CD4-positive, alpha-beta T cell treated with Interleukin-12 subunit alpha and Interleukin-12 subunit beta, for 1 hour (primary cell): ENCODE measurements at places on chromosomes 5 and 9.

- DNase-seq, result peak; percentile 32
Observed at GRCh38 chr9:22446950-22447617, 460 bp downstream of the DMRTA1 start.

DNA sequence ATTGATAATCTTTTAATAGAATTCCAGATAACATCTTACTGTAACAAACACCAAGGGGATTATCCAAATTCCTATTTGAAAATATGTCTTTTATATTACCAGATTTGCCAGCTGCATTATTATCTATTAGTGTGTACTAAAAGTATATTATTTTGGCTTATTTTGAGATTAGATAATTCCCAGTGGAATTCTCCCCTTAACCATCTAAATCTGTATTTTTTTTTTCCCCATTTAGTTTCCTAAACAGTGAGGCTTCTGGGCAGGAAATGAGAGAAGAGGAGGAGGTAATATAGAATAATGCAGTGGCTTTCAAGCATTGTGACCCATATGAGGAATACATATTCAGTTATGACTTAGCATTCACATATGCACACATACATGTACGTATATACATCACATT is 53.5 kb upstream of the ABL1 start:
- DNase-seq, result no peak

DNA sequence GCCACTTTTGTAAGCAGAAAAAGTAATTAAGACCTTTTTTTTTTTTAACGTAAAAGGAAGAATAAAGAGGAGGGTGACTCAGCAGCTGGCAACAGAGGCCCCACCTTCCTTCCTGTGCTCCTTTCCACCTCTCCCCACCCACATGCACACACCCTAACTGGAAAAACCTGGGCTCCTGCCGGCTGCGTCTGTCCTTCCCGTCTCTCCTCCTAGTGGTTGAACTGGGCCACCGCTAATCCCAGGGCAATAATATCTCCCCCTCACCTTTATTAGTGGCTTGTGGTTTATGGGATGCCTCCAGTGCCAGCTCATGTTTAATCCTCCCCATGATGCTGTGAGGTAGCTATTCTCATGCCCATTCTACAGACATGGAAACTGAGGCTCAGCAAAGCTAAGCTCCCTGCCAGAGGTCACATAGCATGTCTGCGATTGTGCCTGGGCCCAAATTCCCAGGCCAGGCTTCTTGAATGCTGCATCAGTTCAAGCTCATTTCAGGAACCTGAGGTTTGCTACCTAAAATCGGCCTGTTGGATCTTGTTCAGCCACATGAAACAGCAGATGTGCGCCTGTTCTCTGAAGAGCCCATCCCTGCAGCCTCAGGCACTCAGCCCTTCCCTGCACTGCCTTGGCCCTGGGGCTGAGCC is 60.9 kb upstream of the IL17B start:
- DNase-seq, result no peak

DNA sequence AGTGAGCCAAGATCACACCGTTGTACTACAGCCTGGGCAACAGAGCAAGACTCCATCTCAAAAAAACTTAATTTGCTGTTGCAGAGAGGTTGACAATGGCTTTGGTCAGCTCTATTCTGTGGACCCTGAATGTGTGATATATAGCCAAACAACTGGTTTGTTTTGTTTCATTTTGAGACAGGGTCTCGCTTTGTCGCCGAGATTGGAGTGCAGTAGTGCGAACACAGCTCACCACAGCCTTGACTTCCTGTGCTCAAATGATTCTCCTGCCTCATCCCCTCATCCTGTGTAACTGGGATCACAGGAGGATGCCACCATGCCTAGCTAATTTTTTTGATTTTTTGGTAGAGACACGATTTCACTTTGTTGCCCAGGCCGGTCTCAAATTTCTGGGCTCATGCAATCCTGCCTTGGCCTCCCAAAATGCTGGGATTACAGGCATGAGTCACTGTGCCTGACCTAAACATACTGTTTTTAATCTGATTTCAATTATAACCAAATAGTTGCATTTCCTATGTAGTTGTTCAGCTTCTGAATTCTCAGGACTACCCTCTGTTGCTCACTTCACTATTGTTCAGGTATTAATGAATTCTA is 9.8 kb downstream of the RNF183 start:
- no peak for DNase-seq

GRCh38 chr9:99185934-99186333 is 35.8 kb downstream of the ALG2 start:
- DNase-seq, result no peak

GRCh38 chr5:172664681-172665541 is 23.8 kb downstream of the NEURL1B start:
- no peak for DNase-seq

DNA sequence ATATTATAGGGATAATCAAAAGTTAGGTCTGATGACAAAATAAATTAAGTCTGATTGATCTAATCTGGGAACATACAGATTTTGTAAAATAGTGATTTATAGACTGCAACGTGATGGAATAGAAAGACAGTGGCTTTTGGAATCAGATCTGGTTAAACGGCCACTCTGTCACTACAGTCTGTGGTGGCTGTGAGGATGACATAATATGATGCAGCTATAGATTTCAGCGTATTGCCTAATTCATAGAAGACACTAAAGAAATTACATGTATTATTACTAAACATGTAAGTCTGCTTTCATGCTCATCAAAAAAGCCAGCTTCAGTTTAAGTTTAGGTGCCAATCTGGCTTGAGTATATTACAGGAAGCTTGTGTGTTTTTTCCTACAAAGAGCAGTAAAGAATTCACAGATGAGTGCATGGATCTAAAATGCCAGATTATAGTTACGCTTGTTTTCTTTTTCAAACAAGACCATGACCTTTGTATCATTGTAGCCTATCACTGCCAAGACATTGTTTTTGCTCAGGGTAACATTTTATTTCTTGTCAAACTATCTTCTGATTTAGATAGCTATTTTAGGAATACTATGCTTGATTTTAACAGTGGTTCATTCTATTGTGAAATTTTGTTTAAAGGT is 25.7 kb downstream of the CPEB4 start:
- DNase-seq, result no peak

- DNase-seq, result no peak
Observed at GRCh38 chr9:21747175-21747574, 55.3 kb upstream of the MTAP start.

GRCh38 chr9:134204991-134205578 is 40.7 kb upstream of the RNU6ATAC start:
- no peak for DNase-seq

- no peak for DNase-seq
Observed at GRCh38 chr9:99852617-99853016, 30.9 kb downstream of the NR4A3 start.

- no peak for DNase-seq
Observed at GRCh38 chr9:86604741-86605140, 250.5 kb upstream of the TUT7 start.

GRCh38 chr9:23555851-23556250 is 270.2 kb downstream of the ELAVL2 start:
- no peak for DNase-seq

- no peak for DNase-seq
Observed at GRCh38 chr5:45779874-45780671, 83.9 kb upstream of the HCN1 start.

DNA sequence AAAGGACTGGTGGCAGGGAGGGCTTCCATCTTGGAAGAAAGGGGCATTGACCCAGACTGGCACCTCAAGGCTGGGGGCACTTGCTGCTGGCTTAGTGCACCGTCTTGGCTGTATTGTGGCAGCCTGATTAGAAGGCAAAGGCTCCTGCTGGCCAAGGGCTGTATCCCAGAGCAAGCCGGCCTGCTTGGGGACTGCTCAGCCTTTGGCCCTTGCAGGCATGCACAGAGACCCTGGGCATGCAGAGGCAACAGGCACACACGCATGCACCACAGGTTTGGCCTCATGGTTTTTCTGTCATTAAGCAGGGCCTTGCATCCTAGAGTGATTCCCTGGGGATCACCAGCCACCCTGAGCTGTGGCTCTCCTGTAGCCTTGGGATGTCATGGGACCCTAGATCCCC is 29.0 kb downstream of the PITX1 start:
- no peak for DNase-seq

DNA sequence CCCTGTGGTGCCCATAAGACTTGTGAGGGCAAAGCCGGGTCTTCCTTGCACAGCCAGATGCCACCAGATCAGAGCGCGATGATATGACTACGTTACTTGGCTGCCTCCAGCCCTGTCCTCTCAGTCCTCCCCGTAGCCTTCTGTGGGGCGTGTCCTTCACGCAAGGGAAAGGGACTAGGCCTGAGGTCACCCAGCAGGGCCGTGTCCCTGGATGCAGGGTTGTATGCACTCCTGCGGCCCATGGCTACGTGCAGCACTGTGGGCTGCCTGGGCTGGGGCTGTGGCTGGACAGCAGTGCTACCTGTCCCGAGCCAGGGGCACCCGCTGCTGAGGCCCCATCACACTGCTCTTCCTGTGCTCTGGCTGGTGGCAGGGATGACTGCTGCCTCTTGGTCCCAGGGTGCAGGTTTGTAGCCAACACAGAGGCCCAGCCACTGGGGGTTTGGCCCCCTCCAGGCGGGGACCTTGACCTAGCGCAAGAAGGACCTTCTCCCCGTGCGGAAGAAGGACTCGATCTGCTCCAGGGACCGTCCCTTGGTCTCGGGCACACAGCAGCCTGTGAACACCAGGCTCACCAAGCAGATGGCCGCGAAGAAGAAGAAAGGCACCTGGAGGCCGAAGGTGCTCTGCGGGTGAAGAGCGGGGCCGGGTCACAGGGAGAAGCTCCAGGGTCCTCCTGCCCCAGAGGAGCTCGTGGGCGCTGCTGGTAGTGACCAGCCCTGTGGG is 7.2 kb downstream of the SLC2A6 start:
- DNase-seq, result no peak

DNA sequence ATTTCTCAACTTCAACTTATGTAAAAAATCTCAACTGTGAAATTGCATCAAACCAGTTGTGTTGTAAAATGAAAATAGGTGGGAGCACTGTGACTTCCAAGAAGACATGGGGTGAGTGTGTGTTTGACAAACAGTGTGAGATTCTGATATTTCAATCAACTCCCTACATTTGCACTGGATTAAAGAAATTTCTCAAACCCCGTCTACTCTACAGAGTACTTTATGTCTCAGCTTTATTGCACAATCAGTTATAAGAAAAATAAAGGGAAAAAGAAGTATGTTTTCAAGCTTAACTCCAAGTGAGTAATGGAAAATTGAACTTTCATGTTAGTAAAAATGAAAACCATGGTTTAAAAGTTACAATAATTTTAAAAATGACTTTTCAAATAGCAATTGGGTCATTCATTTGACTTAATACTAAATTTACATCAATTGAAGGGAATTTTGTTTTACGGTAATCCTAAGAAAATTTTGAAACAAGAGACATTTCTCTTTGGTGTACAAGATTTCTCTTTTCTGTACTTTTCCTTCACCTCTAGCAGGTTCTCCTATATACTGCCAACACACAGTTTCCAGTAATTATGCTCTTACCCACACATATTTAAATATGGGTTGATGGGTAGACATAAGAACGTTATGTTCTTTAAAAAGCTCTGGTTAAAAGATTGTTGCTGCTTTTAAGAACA is 80.3 kb downstream of the CDO1 start:
- no peak for DNase-seq

DNA sequence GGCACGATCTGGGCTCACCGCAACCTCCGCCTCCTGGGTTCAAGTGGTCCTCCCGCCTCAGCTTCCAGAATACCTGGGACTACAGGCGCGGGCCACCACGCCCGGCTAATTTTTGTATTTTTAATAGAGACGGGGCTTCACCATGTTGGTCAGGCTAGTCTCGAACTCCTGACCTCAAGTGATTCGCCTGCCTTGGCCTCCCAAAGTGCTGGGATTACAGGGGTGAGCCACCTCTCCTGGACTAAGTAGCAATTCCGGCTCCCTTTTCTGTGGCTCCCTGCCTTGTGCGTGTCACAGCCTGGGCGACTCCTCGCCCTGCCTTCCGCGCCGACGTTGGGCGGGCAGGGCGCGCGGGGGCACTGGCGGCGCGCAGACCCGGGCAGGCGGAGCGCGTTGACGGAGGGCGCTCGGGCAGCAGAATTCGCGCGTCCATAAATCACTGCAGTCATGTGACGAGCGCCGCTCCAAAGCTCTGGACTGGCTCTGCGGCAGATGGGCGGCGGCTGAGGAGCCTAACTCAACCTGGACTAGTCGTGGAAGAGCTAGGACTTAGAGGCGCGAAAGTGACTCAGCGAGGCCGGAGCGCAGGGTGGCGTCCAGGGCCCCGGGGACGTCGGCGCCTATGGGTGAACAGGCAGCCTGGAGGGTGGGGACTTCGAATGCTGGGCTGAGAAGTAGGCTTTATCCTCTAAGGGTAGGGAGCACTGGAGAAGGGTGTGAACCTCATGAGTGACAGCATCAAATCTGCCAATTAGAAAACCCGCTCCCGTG is 1.4 kb upstream of the CIZ1 start:
- peak; percentile 61 for DNase-seq

DNA sequence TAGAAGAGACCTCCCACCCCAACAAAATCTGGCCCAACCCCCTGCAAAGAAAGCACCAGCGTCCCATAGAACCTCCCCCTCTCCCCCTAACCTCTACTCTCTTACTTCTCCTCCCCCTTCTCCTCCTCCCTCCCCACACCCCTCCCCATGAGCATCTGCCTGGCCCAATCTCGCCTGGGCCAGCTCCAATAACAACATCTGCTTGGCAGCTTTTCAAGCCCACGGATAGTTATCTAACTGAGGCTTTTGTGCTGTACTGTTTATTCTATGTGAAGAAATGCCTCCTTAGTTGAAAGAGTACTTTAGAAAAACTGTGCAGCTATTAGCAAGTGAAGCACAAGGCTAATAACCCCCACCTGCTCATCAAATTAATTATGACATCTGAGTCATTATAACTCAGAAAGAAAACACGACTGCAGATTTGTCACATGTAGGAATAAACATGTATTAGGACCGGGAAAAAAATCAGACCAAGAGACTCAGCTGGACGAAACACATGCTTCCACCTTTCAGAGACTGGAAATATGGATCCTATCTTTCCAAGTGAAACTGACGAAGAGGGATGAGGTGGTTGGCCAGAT is 42.8 kb downstream of the NFIB start:
- DNase-seq, result no peak

DNA sequence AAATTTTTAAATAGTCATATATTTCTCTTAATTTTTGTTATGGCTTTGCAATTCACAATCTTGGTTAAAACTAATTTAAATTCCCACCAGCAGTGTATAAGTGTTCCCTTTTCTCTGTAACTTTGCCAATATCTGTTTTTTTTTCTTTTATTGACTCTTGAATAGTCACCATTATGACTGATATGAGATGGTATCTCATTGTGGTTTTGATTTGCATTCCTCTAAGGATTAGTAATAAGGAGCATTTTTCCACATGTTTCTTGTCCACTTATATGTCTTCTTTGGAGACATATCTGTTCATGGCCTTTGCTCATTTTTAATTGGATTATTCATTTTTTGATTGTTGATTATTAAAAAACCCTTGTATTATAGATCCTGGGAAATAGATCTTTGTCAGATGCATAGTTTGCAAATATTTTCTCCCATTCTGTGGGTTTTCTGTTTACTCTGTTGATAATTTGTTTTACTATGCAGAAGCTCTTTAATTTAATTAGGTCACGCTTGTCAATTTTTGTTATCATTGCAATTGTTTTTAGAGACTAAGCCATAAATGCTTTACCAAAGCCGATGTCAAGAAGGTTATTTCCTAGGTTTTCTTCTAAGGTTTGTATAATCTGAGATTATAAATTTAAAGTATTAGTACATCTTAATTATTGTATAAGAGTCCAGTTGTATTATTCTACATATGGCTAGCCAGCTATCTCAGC is 610.9 kb downstream of the CHSY3 start:
- no peak for DNase-seq

GRCh38 chr9:93479726-93480125 is 26.3 kb upstream of the FAM120AOS start:
- no peak for DNase-seq
